ENCODE measurements at places on chromosomes 4 and X. TPM values are rescaled to one million over a fixed set of nuclear protein-coding genes. Genes with fewer than 3 reads are reported as not detected.

- peak; percentile 90 for DNase-seq
Measured at GRCh38 chr4:141636771-141637460, 533 bp downstream of the IL15 start.

The OPN1LW gene
- total RNA-seq, result not detected

GRCh38 chr4:153725136-153725830 is 34.5 kb downstream of the RNF175 start:
- DNase-seq, result no peak

- DNase-seq, result no peak
Measured at GRCh38 chrX:23919706-23920320, 12.0 kb downstream of the CXorf58 start.

- no peak for DNase-seq
Measured at GRCh38 chr4:73883306-73883705, 14.1 kb downstream of the CXCL1 start.

GRCh38 chr4:171924746-171925376 is 111.7 kb downstream of the GALNTL6 start:
- no peak for DNase-seq

The MECP2 gene
- 54.3 TPM for total RNA-seq

DNA sequence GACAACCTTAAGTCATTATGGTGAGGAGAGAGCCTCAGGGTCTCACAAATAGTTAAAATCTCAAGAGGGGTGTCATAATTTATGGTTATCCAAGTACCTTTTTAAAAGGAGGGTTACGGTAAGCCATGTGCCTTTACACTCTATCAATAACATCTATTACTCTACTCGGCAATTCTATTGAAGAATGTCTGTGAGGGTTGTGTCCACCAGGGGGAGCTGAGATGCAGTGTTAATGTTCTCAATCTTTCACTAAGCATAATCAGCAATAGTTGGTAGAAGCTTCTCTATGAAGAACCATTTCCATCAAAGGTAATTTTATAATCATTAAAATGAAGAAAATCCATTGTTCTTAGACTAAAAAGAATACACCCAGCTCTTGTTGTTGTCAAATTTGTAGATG is 457.4 kb downstream of the CENPC start:
- peak; percentile 26 for DNase-seq

The BMPR1B gene
- 5.2 TPM for total RNA-seq

GRCh38 chr4:159434114-159434870 is 331.4 kb downstream of the RAPGEF2 start:
- no peak for DNase-seq

DNA sequence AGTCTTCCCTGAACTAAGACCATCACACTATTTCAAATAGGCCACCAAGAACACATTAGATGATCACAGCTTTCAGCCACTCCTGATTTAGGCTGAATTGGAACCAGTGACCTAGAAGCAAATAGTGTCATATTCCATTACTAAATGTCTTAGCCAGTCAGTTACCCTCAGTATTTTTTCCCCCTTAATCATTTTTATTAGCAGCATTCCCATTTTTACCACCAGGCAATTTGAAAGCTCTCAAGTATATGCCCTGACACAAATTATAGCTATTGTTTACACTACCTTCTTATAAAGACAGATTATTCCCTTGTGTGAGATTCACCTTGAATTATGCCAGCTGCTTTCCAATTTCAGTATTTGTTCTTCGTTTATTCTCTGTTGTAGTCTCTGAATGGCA is 1146.9 kb downstream of the PDHA2 start:
- DNase-seq, result no peak

- DNase-seq, result no peak
Measured at GRCh38 chrX:64190136-64190740, 15.3 kb downstream of the AMER1 start.

- DNase-seq, result no peak
Measured at GRCh38 chrX:107723511-107723910, 52.1 kb downstream of the TSC22D3 start.

The KLB gene
- total RNA-seq, result 9.0 TPM

DNA sequence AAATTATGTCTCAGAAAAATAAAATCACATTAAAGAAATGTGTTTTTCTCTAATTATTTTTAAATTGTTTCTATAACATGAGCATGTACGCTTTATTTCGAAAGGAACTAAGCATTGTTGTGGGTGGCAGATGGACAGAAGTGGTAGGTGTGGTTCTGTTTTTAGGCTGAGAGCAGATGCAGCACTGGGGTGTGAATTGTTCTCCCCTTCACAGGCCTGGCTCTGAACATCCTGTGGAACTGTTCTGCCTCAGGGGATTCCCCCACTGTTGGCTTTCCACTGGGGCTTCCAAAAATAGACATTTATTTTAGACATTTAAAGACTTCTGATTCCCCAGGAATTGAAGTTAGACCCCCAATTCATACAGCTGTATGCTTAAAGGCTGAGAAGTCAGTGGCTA is 41.9 kb upstream of the PDHA2 start:
- DNase-seq, result no peak

- DNase-seq, result no peak
Measured at GRCh38 chr4:109295081-109295480, 7.4 kb downstream of the COL25A1 start.

The ZCCHC4 gene
- total RNA-seq, result 9.0 TPM

The C1QTNF7 gene
- total RNA-seq, result 2.8 TPM

The PITX2 gene
- total RNA-seq, result not detected

The POLA1 gene
- total RNA-seq, result 9.3 TPM

The F8A2 gene
- not detected for total RNA-seq

GRCh38 chrX:19568422-19568821 is 53.1 kb upstream of the MAP3K15 start:
- DNase-seq, result no peak

GRCh38 chr4:128571747-128572146 is 237.8 kb upstream of the JADE1 start:
- no peak for DNase-seq

DNA sequence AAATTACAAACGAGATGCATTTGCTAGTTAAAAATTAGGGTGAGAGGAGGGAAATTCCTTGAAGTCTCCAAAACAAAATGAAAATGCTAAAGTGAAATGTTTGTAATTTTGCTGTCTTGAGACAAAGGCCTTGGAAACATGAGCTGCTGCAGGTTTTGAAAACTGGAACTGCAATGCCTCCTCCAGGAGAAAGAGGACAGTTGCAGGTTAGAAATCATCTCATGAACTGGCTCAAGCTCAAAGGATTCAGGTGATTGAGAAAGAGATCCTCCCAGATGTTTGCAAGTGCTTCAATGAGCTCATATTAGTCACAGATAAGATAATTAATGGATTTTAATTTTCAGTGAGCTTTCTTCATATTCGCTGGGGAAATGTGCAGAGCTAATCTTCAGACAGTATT is 32.4 kb downstream of the SMPX start:
- no peak for DNase-seq

DNA sequence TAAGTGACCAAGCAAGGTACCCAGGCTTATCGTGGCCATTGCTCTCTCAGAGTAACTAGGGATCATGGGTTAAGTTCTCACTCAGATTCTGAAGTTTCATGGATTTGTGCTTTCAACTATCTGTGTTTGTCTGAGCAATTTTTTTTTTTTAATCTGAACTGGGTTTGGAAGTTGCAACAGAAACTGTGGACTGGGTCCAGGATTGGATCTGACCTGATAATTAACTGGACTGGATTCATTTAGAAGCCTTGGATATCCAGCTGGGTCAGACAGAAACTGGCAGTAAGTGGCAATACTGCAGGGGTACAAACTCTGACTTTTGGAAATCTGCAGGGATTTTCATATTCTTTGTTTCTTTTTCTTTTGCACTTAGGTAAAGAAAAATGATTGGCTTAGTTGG is 38.7 kb upstream of the FGF2 start:
- no peak for DNase-seq

The YIPF7 gene
- not detected for total RNA-seq

GRCh38 chr4:105158837-105159236 is 12.2 kb downstream of the TET2 start:
- no peak for DNase-seq

DNA sequence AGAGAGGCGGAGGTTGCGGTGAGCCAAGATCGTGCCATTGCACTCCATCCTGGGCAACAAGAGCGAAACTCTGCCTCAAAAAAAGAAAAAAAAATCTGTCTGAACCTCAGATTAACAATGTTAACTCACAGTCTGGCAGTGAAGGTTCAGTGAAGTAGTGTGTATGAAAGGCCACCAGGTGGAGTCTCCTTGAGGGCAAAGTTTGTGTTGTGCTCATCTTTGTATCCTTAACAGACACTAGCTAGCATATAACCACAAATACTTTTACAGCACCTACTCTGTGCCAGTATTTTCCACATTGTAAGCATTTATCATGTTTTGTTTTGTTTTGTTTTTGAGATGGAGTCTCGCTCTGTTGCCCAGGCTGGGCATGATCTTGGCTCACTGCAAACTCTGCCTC is 46.0 kb upstream of the MGST2 start:
- no peak for DNase-seq

GRCh38 chr4:15233626-15234025 is 194.2 kb upstream of the C1QTNF7 start:
- no peak for DNase-seq

GRCh38 chr4:8201321-8201781 is 2.3 kb downstream of the SH3TC1 start:
- DNase-seq, result no peak

GRCh38 chr4:146762016-146762415 is 123.3 kb downstream of the POU4F2 start:
- no peak for DNase-seq

DNA sequence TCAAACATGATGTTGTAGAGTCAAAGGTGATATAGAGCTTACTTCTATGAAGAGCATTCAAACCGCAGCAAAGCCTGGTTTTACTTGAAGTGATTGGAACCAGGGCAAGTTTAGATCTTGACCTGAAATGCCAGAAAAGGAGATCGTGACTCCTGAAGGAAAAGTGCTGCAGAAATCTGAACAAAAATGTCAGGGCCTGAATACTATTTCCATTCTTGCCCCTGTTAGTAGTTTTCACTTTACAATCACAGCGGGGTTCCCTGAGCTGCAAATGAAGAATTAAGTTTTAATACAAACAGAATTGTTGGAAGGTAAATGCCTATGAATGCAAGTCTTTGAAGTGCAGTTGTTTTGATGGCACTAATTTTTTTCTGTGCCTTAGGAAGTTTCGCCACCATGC is 4.1 kb downstream of the SLIT2 start:
- no peak for DNase-seq

The FRMD7 gene
- not detected for total RNA-seq

The TCEANC gene
- 5.0 TPM for total RNA-seq

- DNase-seq, result no peak
Measured at GRCh38 chrX:105876658-105877057, 54.3 kb downstream of the NRK start.

DNA sequence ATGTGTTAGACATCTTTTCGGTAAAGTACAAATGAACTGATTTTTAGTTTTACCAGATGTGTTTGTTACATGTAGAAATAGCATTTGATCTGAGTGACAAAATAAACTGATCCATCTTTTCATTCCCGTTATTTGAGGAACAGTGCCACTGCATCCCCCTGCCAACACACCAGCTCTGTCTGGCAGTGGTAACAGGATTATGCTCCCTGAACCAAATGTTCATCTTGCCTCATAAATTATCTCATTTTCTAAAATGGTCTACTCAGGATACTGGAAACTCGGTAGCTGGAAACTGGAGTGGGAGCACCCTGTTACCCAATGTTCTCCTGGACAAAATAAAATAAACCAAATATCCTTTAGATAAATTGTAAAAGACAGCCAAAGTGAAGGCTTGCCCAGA is 171.6 kb downstream of the FAT4 start:
- no peak for DNase-seq

DNA sequence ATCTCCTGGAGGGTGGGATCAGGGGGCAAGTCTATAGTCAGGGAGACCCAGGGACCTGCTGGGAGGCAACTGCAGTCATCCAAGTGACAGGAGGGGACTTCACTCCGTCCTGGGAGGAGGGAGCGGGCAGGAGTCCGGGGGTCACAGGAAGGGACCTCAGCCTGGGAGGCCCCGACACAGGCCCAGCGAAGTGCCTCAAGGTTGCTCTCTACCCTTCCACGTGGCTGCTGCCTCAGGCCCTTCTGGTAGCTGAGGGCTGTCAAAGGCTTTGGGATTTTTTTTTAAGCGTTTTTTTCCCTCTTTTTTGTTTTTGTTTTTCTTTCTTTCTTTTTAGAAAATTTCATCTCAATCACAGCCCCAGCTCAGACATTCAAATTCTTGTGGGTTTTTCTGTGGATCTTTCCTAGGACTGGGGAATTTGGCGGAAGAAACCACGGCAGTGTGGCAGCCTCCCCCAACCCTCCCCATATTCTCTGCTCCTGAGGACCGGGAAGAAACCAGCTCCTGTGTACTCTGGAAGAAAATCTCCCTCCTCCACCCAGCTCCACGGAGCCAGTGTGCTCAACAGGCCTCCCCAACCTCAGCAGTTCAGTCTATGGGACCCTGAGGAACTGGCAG is 1.4 kb upstream of the HAUS7 start:
- DNase-seq, result no peak

The POU3F4 gene
- not detected for total RNA-seq

- no peak for DNase-seq
Measured at GRCh38 chr4:186265683-186266652, at the start of gene F11. Gene F11 (plus strand): TSS chr4:186266189. CDS start chr4:186267137, 948 bp downstream.

- no peak for DNase-seq
Measured at GRCh38 chr4:128837679-128838078, 28.2 kb downstream of the JADE1 start.

- DNase-seq, result no peak
Measured at GRCh38 chr4:113292371-113293042, 243.1 kb downstream of the ANK2 start.

- DNase-seq, result no peak
Measured at GRCh38 chr4:5906191-5906590, 13.3 kb upstream of the CRMP1 start.

DNA sequence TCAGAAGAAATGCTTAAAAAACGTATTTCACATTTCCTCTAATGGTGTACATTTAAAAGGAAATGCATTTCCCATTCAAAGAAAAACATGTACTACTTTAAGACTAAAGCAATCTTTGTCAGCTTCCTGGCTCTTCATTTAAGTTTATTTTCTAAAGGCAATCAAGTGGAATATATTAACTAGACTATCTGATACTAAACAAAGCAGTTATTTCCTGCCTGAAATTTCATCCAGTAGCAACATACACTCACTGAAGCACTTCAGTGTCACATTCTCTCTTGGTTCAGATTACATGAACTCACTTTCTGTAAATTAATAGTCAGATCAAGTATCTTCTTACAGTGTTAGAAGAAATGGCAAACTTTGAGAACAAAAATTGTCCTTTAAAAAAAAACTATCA is 42.5 kb downstream of the LRBA start:
- DNase-seq, result no peak

DNA sequence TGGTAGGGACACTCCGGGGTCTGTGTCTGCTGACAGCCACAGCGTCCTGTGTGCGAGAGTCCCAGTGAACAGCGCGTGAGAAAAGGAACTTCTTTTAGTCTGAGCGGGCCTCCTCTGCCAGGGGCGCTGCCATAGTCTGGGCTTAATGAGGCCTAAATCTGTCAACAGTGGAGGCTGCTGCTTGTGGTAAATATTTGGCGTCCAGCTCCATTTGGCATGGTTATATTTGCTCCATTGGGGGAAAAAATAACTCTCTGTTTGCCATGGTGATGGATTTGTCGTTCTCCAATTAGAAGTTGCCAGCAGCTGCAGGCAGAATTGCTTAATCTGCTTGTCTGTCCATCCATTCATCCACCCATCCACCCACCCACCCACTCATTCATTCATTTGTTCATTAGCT is 71.4 kb upstream of the PSAPL1 start:
- DNase-seq, result no peak

GRCh38 chr4:32569861-32570260 is 1849.7 kb downstream of the PCDH7 start:
- DNase-seq, result no peak

All from upper lobe of left lung (tissue), 6 donors.